ENCODE measurements at places on chromosomes 1 and 21. TPM values are rescaled to one million over a fixed set of nuclear protein-coding genes. Genes with fewer than 3 reads are reported as not detected.

DNA sequence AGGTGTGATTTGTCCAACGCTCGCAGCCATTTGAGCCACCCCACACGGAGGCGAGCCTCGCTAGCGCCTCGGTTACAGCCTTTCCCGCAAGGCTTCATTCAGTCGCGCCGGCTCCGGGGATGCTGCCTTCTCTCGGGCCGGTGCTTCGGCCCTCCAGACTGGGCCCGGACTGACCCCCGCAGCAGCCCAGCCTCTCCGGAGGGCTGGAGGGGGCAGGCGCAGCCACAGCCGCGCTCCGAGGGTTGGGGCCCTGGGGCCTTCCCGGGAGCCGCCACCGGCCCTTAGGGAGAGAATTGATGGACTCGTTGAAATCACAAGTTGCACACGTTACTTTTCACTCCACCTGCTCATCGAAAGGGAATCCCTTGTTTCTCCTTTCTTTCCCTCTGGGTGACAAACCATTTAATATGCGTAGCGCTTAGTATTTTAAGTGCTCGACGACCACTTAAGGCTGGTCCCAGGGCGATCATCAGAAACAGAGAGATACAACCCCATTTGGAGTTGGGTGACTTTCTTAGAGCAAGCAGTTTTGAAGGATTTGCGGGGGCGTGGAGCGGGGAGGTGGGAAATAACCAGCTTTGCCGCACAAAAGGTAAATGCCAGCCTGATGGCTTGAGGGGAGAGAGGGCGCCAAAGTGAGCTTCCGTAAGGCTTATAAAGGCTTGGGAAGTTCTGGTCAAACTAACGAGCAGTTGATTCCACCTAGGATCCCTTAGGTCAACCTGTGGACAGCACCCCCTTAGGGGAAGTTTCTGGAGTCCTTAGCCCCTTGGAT lies 24.6 kb upstream of the ENAH start:
- no peak for DNase-seq

GRCh38 chr1:163422738-163423404 lies 101.1 kb downstream of the NUF2 start:
- no peak for DNase-seq

DNA sequence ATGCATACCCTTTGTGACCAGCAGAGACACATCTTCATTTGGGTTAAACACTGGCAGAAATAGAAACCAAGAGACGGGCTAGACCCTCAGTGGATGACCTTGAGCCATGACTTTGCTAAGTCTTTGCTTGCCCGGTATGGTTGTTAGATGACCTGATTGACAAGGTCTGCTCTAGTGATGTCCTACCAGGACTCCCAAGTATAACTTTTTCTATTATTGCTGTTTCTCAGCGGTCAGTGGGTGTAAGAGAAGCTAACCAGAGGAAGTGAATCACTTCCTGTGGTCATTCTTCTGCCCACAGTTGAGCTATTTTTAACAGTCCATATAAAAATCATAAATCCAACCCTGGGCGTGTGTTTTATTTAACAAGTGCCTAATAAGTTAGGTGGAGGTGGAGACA lies 126.2 kb upstream of the ETS2 start:
- no peak for DNase-seq

GRCh38 chr21:34522284-34522683 lies 10.3 kb upstream of the KCNE1 start:
- DNase-seq = no peak

DNA sequence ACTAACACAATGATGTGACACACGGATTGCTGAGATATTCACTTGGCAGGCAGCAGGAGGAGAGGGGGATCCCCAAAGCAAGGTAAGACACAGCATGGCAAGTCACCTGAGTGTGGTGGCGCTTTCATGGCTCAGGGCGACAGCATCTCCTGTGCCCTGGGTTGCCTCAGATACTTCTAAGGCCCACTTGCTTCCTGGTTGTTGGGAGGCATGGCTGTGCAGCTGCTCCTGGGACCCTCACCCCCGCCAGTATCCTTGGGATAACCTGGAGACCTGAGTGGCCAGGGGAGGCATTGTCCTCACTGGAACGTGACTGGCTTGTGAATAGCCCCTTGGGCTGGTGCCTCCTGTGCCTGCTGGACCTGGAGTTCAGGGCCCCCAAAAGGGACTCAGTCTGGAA lies 69.8 kb downstream of the STUM start:
- no peak for DNase-seq

GRCh38 chr1:36845802-36846201 lies 188.5 kb downstream of the GRIK3 start:
- no peak for DNase-seq

DNA sequence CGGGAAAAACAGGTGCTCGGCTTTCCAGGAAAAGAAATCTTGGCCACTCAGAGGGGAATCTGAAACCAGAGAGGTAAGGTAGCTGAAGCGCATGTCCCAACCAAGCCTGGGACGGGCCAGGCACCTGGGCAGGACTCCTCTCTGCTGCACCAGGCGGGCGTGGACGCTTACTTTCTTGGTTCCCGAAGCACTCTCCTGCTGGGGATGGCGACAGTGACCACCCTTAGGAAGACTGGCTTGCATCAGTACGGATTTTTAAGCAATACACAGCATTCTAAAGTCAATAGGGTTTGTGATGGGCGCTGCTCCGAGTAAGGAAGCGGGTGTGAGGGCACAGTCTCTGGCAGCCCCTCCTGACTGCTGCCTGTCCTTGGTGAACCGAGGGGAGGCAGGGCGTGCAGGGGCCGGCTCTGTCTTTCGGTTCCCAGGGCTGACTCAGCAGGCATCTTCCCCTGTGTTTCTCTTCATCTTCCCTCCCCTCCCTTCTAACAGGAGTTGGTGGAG lies 74.9 kb upstream of the ANGPTL1 start:
- no peak for DNase-seq

DNA sequence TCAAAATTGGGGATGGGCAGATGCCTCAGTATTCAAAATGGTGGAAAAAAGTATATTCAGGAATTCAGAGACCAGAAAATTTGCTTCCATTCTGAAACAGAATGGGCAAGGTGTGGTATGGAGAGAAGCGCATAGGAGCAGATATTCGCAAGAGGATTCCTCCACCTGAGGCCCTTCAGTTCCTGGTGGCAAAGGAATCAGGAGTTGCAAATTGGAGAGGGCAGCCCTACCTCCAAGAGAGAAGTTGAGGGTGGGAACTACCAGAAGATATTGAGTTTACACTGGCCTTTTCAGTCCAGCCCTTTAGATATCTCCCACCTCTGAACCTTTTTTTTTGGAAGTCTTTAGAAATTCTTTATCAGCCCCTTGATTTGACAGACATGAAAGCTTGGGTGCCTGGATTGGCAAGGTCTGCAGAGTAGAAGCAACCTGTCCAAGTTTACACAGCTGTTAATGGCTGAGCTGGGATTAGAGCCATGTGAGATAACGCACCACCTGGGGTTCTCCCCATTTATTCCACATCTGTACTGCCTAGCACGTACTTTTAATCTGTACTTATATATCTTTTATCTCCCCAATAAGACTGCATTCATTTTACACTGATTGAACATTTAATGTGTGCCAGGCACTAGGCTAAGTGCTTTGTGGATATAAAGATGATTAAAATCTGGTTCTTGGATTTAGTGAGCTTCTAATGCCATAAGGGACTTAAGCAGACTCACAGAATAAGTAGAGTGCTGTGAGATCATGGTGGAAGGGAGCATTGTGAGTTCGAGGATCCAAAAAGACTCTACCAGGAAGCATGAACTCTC lies 99.5 kb downstream of the NGF start:
- no peak for DNase-seq

GRCh38 chr1:158800526-158800925 lies 19.5 kb upstream of the OR6N2 start:
- DNase-seq = no peak

DNA sequence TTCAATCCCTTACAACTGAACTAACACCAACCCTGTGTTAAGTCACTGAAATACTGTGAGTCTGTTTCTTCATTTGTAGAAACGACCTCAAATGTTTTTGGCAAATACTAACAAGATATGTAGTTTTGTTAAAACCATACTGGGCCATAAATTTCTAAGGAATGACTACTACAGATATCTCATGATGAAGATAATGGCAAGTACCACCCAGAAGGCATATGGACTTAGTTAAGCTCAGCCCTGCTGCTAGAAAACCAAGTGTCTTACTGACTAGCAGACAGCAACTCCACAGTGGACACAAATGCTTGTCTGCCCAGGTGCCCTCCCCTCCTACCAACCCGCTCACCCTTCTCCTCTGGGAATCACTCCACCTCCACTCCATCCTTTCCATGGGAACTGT lies 44.5 kb upstream of the BMP8B start:
- DNase-seq = no peak

- no peak for DNase-seq
Observed at GRCh38 chr1:59375321-59376220, 78.7 kb downstream of the FGGY start.

DNA sequence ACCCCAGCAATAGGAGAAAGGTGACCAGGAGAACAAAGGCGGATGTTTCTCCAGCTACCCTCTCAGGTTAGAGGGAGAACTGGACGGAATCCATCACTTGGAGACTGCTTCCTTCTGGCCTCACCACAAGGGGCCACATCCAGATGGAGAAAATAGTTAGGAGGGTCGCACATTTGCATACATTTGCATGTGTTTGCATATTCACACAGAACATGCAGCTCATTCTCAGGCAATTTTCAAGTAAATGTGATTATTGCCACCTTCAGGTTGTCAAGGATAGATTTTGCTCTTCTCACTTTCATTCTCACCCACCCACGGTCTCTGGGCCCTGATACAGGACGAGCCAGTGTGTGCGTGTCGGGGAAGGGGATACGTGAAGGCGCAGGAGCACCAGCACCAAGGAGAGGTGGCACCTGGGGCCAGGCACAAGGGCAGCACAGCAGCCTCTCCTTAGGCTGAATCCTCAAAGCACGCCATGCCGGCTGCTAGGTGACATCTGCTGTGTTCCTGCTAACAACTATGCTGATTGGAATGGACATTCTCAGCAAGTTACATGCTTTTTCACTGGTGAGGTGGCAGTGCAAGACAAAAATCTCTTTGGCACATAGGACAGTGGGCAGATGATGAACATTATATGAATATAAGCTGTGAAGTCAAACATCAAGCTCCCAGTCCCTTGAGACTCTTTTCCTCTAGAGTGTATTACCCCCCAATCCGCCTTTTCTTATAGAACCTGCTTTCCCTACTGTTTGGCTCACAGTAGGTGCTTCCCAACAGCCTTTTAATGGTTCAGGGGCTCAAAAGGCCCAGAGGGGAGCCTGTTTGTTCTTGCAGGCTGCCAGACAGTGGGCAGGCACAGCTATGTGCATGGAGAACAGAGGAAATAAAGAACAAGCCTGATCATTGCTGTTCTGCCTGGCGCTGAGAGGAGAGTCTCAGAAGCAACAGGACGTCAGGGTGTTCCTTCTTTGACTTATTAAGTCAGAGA lies 14.3 kb downstream of the ACKR1 start:
- no peak for DNase-seq

GRCh38 chr1:187936667-187937066 lies 1107.9 kb downstream of the PLA2G4A start:
- DNase-seq = no peak

DNA sequence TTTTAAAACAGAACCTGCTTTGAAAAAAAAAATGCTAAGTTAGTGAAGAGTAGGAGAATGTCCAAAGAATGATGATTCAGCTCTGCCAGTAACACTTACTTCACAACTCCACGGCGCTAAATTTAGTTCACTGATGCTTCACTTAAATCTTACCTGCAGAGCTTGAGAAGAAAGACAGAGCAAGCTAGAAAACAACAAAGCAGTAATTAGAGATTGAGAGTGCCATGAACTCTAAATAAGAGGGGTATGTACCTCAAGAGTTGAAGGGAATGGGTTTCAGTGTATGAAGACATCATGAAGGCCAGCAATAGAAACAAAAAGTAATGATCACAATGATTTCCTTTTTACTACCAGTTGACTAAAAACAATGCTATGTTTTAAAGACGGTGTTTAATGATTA lies 32.8 kb downstream of the EPRS1 start:
- no peak for DNase-seq

DNA sequence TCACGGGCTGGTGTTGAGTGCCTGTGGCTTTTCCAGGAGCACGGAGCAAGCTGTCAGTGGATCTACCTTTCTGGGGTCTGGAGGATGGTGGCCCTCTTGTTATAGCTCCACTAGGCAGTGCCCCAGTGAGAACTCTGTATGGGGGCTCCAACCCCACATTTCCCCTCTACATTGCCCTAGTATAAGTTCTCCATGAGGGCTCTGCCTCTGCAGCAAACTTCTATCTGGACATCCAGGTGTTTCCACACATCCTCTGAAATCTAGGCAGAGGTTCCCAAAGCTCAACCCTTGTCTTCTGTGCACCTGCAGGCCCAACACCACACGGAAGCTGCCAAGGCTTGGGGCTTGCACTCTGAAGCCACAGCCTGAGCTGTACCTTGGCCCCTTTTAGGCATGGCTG lies 157.3 kb downstream of the MRPL39 start:
- DNase-seq = no peak

GRCh38 chr1:185929776-185930175 lies 195.6 kb downstream of the HMCN1 start:
- no peak for DNase-seq

DNA sequence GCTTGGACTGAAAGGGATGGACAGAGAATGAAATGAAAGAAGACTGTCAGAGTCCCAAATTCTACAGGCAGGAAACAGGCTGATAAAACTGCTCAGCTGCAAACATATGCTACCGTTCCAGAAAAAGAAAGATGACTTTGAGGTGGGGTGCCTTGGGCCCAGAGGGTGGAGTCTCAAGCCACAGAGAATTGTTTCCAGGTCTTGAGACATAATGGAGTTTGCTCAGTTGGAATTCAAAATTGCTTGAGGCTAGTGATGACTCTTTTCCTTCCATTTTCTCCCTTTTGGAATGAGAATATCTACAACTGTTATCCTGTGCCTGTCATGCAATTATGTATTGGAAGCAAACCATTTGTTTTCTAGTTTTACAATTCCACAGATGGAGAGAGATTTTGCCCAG lies 23.6 kb upstream of the PSEN2 start:
- no peak for DNase-seq

DNA sequence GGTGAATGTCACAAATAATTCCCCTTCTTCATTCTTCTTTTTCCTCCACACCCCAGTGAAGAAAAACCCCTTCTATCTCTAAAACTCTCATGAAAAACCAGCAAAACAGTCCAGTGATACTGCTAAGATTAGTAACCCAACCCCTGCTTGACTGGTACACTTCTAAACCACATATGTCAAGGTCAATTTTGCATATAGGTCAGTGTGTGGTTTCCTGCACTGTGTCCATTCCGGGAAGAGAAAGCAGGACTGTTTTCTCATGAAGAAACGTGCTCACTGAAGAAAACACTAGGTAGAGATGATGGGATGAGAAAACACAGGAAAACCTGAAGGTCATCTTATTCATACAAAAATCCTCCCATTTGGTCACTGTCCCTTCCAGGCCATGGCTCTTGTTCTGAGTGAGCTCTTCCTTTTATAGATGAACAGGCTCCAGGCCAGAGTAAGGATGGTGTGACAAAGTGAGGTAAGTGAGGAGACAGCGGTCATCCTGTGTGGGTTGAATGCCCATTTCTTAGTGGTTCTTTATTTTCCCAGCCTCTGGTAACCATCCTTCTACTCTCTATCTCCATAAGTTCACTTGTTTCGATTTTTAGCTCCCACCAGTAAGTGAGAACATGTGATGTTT lies 122.7 kb downstream of the FASLG start:
- DNase-seq = no peak

GRCh38 chr1:19110257-19110927 lies 99.7 kb downstream of the UBR4 start:
- DNase-seq = no peak

The GPR37L1 gene
- polyA plus RNA-seq = 0.12 TPM

The LRRC39 gene
- 8.0 TPM for polyA plus RNA-seq

The EFCAB7 gene
- 15.2 TPM for polyA plus RNA-seq

The FAM151A gene
- 0.97 TPM for polyA plus RNA-seq

The SYTL1 gene
- 11.0 TPM for polyA plus RNA-seq

The PRKCZ gene
- polyA plus RNA-seq = 40.9 TPM

The IFI44L gene
- polyA plus RNA-seq = 3.7 TPM

The SPRR2G gene
- polyA plus RNA-seq = not detected

The KCNE2 gene
- polyA plus RNA-seq = 0.81 TPM

The SPRR3 gene
- not detected for polyA plus RNA-seq
